Thymus (tissue), 14 donors: ENCODE measurements at places on chromosomes 4 and X. TPM values are rescaled to one million over a fixed set of nuclear protein-coding genes. Genes with fewer than 3 reads are reported as not detected.

DNA sequence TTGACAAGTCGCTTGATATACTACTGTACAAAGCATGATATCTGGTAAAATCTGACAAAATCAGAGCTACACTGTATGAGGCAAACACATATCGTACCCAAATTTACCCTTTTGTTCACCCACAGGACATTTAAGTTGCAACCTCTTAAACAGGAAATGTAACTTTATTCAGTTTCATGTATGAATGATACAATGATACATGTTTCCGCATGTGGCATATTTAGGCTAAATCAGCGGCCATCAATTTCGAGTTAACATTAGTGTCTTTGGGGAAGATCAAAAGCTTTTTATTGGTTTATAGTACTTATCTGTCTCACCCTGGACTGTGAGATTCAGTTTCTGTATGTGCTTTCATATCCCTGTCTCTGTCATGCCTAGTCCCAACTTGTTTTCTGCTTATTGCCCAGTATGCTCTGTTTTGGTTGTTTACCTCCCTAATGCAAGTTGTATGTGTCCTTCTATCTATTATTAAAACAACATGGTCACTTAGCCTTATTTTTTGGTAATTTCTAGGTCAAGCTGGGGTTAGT lies 97.3 kb upstream of the HPRT1 start:
- H3K4me3 ChIP-seq = no peak overlapping the region
- no peaks in the 10 kb centered on the region for H3K27me3 ChIP-seq
- no peak for DNase-seq
- no peak overlapping the region for H3K27ac ChIP-seq
- no peaks in the 10 kb centered on the region for H3K36me3 ChIP-seq

GRCh38 chr4:87531621-87532020 lies 2.4 kb upstream of the SPARCL1 start:
- DNase-seq = no peak
- H3K4me1 ChIP-seq = no peaks in the 10 kb centered on the region
- H3K27ac ChIP-seq = no peak overlapping the region
- no peaks in the 10 kb centered on the region for H3K27me3 ChIP-seq
- H3K4me3 ChIP-seq = no peak overlapping the region
- no peaks in the 10 kb centered on the region for H3K36me3 ChIP-seq

DNA sequence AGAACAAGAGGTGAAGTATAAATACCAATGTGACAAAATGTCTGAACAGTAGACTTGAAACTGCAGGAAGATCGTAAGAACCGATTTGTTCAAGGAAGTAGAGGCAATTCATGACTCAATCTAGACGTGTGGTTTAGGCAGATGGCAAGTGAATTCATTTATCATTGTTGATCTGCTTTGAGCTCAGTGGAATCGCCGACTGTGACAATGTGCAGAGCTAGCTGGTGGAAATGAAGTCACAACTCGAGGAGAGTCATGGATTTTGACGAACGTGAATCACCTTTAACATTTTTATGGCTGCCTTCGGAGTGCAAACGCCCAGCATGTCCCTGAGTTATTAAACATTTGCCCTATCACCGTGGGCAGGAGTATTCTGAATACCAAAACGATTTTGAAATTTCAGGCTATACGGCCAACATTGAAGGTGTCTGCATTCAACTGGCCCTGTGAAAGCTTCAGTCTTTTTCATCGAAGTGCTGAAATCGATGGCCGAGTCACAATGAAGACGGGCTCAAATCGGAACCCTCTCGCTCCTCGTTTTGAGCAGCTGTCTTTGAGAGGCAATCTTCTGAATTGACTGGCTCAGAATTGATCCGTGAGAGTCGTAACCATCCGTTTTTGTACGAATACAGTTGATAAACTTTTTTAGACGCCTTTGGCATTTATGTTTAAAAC lies 689 bp upstream of the OGT start:
- H3K4me1 ChIP-seq = no peaks in the 10 kb centered on the region
- no peaks in the 10 kb centered on the region for H3K36me3 ChIP-seq
- DNase-seq = peak; percentile 48
- H3K27ac ChIP-seq = peak overlapping the region; percentile 96
- H3K4me3 ChIP-seq = peak overlapping the region; percentile 81

Gene TEX13D
- polyA plus RNA-seq = 0.37 TPM

DNA sequence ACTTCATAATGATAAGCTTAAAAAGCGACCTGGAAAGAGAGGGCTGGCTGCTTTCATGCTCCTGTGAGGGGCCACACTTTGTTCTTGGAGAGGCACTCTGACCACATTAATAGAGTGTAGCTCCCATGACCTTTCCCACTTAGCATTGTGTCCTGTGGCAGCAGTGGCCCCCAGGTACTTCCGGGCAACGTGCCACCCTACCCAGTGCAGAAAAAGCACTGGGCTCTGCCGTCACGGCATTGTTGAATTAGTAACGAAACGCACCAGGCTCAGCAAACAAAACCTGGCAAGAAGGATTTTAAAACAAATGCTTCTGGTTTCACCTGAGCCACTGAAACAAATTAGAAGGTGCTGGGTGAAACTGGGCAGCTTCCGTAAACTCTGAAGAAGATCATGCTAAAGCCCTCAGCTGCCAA lies 5.4 kb upstream of the SORBS2 start:
- no peak overlapping the region for H3K27ac ChIP-seq
- no peaks in the 10 kb centered on the region for H3K27me3 ChIP-seq
- H3K36me3 ChIP-seq = no peaks in the 10 kb centered on the region
- no peak for DNase-seq
- no peak overlapping the region for H3K4me3 ChIP-seq

DNA sequence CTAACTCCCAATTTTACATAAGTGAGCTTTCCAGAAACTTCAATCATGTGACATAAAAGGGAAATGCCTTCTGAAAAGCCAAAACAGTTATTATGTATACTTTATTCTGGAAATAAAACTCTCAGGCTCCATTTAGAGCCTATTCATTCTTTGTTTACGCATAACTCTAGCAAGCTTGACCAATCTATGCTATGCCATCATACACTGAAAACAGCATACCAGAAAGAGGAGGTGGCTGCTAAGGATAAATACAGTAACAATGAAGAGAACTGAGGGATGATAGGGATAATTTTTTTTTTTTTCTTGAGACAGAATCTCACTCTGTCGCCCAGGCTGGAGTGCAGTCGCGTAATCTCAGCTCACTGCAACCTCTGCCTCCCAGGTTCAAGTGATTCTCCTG lies 24.4 kb downstream of the CDKL2 start:
- H3K27me3 ChIP-seq = no peaks in the 10 kb centered on the region
- no peaks in the 10 kb centered on the region for H3K4me1 ChIP-seq
- no peak overlapping the region for H3K4me3 ChIP-seq
- H3K36me3 ChIP-seq = no peaks in the 10 kb centered on the region
- H3K27ac ChIP-seq = no peak overlapping the region
- DNase-seq = no peak

- H3K27me3 ChIP-seq = no peaks in the 10 kb centered on the region
- H3K4me1 ChIP-seq = no peaks in the 10 kb centered on the region
- peaks cover 31% of the 10 kb centered on the region for H3K36me3 ChIP-seq
- H3K4me3 ChIP-seq = no peak overlapping the region
- DNase-seq = no peak
- no peak overlapping the region for H3K27ac ChIP-seq
Observed at GRCh38 chrX:101040197-101040596, 11.7 kb downstream of the TRMT2B start.

- H3K27ac ChIP-seq = no peak overlapping the region
- no peaks in the 10 kb centered on the region for H3K36me3 ChIP-seq
- no peak overlapping the region for H3K4me3 ChIP-seq
Observed at GRCh38 chr4:110635163-110635865, 12.4 kb upstream of the PITX2 start.

DNA sequence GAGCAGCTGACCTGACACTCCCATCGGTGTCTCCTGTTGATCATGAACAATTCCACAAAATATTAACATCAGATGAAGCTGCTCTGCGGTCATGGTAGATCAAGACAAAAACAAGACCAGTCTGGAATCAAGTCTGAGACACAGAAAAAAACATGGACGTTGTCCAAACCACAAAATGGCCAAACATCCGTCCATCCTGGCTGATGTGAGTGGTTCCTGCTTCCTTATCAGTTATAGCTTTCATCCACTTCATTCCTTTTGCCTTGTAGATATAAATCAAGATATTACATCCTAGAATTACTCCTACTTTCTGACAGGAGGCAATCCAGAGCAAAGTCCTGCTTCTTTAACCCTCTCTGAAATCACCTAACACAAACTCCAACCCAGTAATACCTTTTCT lies 28.8 kb upstream of the PCSK1N start:
- no peak for DNase-seq
- H3K4me1 ChIP-seq = no peaks in the 10 kb centered on the region
- H3K27ac ChIP-seq = no peak overlapping the region
- no peak overlapping the region for H3K4me3 ChIP-seq
- H3K36me3 ChIP-seq = no peaks in the 10 kb centered on the region

DNA sequence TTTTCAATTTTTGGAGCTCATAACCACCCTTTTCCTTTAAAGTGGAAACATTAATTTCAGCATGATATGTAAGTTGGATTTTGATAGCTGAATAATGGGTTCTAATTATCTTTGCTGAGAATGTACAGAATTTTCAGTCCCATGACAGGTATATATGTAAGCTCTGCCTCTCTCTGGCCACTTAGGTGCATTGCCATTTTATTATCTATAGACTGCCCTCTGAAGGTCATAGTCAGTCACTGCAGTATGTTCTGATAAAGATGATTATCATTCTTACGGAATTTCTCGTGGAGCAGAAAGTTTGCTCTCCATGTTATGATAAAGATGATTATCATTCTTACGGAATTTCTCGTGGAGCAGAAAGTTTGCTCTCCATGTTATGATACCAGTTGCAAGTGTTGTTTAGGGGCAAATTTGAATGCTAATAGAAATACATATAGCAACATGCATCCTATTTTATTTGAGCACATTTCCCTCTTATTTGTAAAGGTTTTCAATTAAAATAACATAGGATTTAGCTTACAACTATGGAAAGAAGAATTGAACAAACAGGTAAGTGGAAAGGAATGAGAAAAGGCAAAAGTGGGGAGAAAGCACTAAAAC lies 10.4 kb downstream of the AFP start:
- no peak overlapping the region for H3K27ac ChIP-seq
- H3K4me1 ChIP-seq = no peaks in the 10 kb centered on the region
- DNase-seq = peak; percentile 61
- no peaks in the 10 kb centered on the region for H3K27me3 ChIP-seq
- no peaks in the 10 kb centered on the region for H3K36me3 ChIP-seq

- no peak for DNase-seq
- no peaks in the 10 kb centered on the region for H3K4me1 ChIP-seq
- H3K36me3 ChIP-seq = no peaks in the 10 kb centered on the region
- no peak overlapping the region for H3K4me3 ChIP-seq
- no peaks in the 10 kb centered on the region for H3K27me3 ChIP-seq
- no peak overlapping the region for H3K27ac ChIP-seq
Observed at GRCh38 chr4:160251522-160252170, 1148.8 kb downstream of the RAPGEF2 start.

GRCh38 chrX:143378851-143379250 lies 138.4 kb downstream of the SPANXN3 start:
- no peak overlapping the region for H3K27ac ChIP-seq
- H3K4me3 ChIP-seq = no peak overlapping the region
- H3K27me3 ChIP-seq = no peaks in the 10 kb centered on the region
- no peaks in the 10 kb centered on the region for H3K36me3 ChIP-seq

Gene DIPK2B
- 3.9 TPM for polyA plus RNA-seq

- H3K27me3 ChIP-seq = no peaks in the 10 kb centered on the region
- DNase-seq = no peak
- H3K4me1 ChIP-seq = no peaks in the 10 kb centered on the region
Observed at GRCh38 chr4:101238706-101239105, 108.6 kb downstream of the PPP3CA start.

Gene DCAF4L1
- 0.32 TPM for polyA plus RNA-seq

DNA sequence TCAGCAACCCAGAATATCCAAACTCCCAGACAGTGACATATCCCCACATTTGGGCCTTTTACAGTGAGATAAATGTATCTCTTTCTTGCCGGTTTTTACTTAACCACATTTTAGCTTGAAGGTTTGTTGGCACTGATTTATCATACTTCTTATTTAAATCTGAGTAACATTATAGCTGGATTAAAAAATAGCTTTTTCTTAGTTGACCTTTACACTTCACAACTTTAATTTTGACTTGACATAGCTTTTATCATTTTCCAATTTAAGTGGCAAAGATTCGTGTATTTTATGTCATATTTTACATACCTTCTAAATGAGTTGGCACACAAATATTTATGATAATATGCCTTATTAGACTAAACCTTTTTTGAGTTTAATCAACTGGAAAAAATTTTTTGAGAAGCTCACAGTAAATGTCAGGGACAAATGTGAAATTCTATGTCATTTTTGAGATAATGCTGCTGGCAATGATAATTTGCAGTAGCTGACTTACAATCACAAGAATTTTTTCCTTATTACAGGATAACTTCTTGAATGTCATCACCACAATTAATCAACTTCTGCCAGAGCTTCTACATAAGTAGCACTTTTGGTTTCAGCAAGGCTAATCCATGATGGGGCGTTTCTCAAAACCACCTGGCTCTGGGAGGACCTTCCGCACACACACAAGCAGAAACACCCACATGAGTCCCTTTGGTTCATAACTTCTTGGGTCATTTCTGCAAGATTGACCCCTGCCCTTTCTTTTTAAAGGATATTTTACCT lies 80.3 kb downstream of the SYTL5 start:
- H3K4me1 ChIP-seq = no peaks in the 10 kb centered on the region
- no peak overlapping the region for H3K4me3 ChIP-seq
- no peaks in the 10 kb centered on the region for H3K36me3 ChIP-seq
- H3K27me3 ChIP-seq = no peaks in the 10 kb centered on the region
- no peak overlapping the region for H3K27ac ChIP-seq

DNA sequence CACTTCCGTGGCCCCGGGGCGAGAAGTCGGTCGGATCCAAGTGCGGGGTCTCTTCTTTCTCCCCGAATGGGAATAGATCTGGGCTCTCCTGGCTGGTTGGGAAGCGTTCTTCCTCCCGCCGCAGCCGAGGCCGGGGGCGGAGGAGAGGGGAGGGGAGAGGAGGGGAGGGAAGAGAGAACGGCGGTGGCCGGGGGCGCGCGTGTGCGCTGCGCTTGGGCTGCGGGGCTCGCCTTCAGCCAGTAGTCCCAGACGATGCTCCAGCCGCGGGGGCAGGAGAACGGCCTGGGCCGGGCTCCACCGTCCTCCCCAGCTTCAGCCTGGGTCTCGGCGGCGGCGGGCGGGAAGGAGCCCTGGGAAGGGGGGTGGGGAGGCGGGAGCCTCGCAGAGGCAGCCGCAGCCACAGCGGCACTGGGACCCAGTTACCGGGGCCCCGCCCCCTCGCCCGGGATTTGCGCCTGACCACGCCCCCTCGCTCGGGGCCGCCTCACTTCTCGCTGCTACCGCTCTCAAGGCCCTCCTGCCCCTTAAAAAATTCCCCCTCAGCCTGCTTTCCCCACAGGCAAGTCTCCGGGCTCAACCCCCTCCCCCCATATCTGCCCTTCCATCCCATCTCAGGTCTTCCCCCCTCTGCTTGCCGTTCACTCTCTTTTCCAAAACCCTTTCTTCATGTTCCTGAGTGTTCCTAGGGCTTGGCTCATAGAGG lies at the start of gene FGD1:
Gene FGD1 (minus strand): TSS at position 421 of the 703 bp plus-strand sequence. CDS start 802 bp downstream, outside the sequence.
- H3K4me1 ChIP-seq = no peaks in the 10 kb centered on the region
- H3K36me3 ChIP-seq = no peaks in the 10 kb centered on the region

GRCh38 chrX:38930474-38930873 lies 129.2 kb downstream of the MID1IP1 start:
- H3K27ac ChIP-seq = no peak overlapping the region
- H3K27me3 ChIP-seq = no peaks in the 10 kb centered on the region
